ENCODE measurements at places on chromosomes 1 and 21.

- no peak for DNase-seq
These were observed 138.2 kb downstream of the RASAL2 start for GRCh38 chr1:178232108-178232507.

GRCh38 chr1:159669338-159669737 lies 45.1 kb downstream of the CRP start:
- DNase-seq = no peak

- no peak for DNase-seq
These were observed 16.1 kb downstream of the BTG2 start for GRCh38 chr1:203321273-203322052.

- no peak for DNase-seq
These were observed 756 bp downstream of the RLF start for GRCh38 chr1:40161888-40162397.

DNA sequence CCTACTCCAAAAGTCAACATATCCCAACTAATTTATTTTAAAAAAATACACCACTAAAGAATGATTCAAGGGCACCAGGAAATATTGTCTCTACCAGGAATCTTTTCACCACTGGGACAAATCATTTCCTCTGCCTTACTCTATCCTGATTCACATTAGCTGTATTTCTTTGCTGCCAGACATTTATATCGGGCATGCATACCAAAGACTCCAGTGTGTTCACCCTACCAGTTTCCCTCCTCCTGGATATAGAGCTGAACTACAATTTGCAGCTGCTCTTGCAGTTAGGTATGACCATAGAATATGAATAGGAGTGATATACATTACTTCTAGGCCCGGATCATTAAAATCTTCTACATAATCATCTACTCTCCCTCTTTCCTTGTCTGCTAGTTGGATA lies 7.6 kb downstream of the KCNJ6 start:
- no peak for DNase-seq

- no peak for DNase-seq
These were observed 76.4 kb downstream of the ATP5PO start for GRCh38 chr21:33839167-33839716.

DNA sequence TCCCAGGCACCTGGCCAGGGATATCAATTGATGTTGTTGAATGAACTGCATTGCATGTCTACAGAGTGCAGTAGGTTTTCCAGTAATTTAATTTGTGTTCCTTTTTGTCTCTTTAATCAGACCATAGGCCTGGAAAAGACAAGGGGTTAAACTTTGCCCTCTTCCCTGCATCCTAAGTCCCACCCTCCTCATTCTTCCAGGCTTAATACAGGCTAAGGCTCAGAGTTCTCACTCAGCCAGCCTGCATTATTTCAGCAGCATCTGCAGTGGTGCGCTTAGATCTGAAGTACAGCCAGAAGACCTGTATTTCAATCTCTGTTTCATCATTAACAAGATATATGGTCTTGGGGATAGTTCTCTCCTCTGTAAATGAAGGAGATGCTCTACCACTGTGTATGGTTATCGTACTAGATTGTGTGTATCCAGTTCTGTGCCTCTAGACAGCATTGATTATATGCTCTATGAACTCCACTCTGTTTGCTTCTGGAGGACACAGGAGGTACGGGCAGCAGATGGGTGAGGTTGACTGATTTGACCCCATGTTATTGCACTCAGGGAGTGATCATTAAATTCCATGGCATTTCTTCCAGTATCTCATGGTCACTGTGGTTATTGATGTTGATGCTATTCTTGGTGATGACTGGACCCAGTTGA lies 286.1 kb downstream of the RPS6KC1 start:
- no peak for DNase-seq

DNA sequence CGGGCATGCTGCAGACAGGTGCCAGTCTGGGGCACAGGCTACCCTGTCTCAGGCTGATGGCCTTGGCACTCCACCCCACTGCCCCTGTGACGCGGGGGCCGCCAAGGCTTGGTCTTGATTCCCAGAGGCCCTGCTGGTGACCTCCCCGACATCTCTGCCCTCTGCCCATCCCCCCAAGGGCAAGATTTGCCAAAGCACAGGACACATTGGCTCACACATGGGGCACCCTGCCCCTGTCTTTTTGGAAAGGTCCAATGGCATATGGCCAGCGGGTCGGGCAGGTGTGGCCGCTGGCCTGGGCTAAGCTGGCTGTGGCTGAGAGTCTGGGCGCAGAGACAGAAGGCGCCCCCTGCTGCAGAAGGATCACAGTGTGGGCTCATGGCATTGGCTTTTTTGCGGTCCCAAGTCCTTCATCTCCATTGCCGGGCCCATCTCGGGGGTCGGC lies 4.6 kb downstream of the MIB2 start:
- DNase-seq = no peak

- DNase-seq = no peak
These were observed 157.7 kb downstream of the LYPLAL1 start for GRCh38 chr1:219331424-219331823.

GRCh38 chr1:163896001-163896400 lies 574.2 kb downstream of the NUF2 start:
- no peak for DNase-seq

- DNase-seq = no peak
These were observed 7.3 kb downstream of the LYPD8 start for GRCh38 chr1:248748211-248748610.

DNA sequence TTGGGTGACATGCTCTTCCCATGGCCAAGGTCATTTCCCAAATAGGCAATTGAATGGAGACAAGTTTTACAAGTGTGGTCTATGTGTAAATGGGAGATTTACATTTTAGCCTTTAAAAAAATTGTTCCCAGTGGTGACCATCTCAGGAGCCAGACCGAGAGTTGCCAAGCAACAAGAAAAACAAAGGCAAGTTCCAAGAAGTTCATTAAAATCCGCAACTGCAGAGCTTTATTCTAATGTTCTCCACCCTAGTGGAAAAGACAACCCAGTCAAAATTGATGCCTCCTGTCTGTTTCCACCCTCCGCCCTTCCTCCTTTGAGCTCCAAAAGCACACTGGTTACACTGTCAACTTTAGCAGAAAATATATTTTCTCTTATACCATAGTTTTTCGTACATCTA lies 33.2 kb upstream of the CD55 start:
- no peak for DNase-seq

GRCh38 chr1:23263380-23263887 lies 46.1 kb upstream of the HTR1D start:
- DNase-seq = no peak

DNA sequence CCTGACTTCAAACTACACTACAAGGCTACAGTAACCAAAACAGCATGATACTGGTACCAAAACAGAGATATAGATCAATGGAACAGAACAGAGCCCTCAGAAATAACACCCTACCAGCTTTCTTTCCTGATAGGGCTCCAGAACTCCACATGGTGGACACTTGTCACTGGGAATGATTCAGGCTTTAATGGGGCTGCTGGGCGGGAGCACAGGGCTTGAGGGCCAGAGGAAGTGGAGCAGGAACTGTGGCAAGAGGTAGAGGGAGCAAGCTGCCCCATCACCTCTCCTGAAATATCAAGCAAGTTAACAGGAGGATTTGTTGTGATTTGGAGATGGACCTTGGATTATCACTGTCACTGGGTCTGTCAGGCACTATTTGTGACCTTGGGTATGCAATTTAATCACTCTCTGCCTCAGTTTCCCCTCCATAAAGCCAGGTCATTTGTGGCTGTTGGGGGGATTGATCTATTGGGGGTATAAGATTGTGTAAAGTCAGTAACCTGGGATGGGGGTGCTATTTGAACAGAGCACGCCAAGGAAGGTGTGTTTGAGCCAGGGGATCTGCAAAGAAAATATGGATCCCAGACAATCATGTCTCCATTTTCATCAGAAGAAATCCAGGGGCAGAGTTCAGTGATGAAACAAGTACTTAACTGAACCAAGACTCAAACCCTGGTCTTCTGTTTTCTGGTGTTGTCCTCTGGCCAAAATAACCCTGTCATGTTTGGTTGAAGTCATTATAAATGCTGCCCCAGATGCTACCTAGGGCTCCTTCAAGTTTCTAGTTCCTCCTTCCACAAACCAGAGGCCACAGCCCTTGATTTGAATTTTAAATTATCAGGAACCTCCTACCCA lies 25.2 kb downstream of the ETS2 start:
- no peak for DNase-seq

DNA sequence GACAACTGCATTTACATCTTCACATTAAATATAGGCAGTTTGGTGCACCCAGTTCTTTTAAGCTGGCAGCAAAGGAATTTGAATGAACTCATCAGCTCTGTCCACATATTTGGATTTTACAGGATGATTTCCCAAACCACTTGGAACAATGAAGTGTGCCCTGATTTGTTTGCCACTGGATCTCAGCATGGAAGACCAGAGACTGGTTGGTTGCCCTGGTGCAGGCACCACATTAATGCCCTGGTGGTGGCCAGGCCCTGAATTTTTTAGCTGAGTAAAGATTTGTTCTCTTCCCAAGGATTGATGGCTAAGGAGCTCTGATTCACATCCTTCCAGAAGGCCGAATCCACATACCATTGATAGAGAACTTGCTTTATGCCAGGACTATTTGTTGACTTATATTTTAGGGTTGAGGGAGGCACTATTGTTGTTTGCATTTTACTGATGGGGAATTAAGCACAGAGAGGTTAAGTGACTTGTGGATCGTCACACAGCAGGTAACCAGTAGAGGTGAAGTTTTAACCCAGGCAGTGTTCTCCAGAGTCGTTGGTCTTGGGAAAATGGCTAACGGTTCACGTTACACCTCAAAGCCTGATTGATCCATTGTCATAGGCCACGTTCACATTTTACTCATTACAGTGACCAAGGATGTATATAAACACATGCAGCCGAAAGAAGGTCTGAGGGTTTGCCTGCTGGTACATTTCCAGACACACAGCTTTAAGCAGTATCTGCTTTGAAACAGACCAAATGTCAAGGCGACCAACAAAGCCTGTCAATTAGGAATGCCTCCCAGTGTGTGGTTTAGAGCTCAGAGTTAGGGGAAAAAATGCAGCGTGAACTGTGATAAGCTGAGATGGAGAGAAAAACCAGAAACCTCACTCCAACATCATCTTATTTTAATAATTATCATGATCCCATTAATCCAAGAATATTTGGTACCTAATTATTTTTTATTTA lies 50.7 kb downstream of the KAZN start:
- no peak for DNase-seq

DNA sequence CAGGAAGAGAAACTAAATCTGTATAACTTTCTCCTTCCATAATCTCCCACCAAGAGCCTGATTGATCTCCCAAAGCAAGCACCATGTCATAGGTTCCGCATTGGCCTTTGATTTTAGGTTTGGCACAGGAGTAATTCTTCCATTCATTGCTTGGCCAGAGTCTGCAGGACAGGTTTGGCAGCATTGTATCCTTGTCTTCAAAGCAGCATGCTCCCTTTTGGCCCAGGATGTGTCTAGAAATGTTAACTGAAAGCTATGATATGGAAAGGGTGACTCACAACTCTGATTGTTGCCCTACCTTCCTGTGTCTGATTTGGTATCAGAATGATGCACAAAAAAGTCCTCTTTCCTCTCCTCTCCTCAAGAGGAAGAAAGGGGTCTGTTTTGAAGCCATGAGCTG lies 824.3 kb upstream of the PRMT6 start:
- no peak for DNase-seq

DNA sequence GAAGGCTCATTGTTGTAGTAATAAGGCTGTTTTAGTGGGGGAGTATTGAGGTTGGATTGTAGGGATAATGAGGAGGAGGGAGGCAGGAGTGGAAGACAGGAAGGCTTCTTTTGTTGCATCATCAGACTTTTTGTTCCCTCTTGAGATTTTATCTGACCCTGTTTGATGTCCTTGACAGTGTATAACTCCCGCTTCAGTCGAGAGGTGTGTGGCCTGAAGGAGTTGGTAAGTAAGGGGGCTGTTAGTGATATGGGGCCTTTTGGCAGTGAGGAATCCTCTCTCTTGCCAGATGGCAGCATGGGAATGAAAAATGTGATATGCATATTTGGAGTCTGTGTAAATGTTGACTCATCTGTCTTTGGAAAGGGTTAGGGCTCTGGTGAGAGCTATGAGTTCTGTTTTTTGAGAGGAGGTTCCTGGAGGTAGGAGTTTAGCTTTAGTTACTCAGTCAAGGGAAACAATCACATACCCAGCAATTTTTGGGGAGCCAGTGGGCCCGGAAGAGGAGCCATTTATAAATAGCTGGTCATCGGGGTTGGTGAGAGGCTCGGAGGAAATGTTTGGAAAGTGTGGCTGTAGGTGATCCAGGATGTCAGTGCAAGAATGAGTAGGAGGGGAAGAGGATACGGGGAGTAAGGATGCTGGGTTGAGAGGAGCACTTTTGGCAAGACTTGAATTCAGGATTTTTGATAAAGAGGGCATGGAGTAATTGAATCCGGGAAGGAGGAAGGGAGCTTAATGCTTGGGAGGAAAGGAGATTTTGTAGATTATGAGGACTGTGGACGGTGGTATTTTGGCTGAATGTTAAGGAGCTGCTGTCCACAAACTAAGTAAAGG lies 136.7 kb upstream of the ETV3 start:
- DNase-seq = no peak

DNA sequence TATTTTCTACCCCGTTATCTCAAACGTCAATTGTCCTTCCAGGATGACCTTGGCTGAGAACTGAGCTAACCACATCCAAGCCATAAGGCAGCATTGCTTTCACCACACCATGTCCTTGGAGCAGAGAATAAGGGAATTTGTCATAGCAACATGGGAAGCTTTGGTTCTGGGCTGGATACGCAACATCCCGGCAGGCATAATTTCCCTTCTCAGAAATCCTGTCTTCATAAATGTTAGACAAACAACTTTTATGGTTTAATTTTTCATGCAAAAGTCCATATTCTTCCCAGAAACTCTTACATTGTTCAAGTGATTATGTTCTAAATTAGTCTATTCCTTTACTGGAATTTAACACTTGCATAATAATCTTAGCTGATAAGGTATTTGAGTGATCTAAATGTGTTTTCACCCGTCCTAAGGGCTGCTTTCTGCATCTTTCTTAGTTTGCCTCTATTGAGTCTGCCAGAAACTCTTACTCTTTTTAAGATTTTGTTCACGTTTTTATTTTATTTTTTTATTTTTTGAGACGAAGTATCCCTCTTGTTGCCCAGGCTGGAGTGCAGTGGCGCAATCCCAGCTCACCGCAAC lies 51.8 kb downstream of the KCNJ15 start:
- DNase-seq = no peak

- DNase-seq = peak; percentile 2
These were observed 36.7 kb downstream of the ERI3 start for GRCh38 chr1:44318097-44319088.

DNA sequence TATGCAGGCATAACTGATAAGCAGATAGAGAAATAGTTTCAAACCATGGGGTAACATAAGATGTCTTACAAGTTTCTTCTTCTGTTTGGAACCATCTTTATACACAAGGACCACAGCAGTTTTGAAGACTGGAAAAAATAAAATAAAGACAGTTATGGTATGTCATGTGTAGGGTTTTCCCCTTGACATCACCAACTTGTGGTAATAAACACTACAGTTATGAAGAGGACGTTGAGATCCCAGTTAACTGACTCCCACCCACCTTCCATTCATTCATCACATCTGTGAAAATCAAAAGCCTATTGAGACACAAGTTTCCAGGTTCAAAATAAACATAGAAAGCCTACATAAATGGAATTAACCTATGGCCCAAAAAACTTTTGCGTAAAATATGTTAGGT lies 92.5 kb upstream of the KRTAP19-8 start:
- DNase-seq = no peak

- DNase-seq = no peak
These were observed 4.7 kb downstream of the FMOD start for GRCh38 chr1:203346060-203346768.

All from effector memory CD4-positive, alpha-beta T cell (primary cell).